Fibroblast of skin of right biceps (primary cell): ENCODE measurements at places on chromosomes 3 and 15.

DNA sequence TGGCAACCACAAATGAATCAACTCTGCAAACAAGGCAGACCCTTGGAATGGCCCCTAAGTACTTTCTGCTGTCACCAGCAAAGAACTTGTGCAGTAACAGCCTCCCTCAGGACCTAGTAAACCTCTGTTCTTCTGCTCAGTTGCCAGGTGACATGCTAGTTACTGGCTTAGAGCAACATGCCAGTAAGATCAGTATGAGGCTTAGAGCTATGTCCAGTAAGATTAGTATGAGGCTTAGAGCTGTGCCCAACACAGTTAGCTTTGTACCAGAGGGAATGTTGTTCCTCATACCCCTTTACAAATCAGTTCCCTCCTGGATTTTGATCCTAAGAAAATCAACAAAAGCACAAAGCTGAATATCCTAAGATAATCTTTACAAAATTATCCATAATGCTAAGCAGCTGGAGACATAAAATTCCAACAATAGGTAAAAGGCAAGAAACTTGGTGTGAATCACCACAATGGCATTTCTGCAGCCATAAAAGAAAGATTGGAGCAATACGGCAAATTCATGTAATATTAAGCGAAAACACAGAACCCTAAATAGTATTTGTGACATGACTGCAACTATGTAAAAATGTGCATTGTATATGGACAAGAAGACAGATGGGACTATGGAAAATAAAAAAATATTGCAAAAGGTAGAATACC lies 107.3 kb upstream of the LPP start:
- peak; percentile 61 for DNase-seq

DNA sequence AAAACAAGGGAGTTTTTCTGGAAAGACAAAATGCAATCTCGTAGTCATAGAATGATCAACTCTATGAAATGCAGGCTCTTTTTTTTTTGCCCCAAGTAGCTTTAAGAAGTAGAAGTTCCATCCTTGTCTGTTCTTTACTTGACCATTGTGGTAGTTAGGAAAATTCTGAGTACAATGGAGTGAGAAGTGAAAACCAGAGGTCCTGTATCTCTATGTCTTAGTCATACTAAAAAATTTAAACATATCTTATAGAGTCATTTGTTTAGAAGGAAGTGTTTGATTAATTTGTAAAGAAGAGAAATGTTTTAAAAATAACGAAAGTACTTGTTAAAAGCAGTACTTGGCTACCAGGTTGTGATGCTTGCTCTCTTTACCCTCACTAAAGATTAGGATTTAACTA lies 52.4 kb downstream of the PRKCI start:
- DNase-seq: no peak

- peak; percentile 10 for DNase-seq
These were observed 693.1 kb upstream of the NECTIN3 start for GRCh38 chr3:110378481-110378880.

DNA sequence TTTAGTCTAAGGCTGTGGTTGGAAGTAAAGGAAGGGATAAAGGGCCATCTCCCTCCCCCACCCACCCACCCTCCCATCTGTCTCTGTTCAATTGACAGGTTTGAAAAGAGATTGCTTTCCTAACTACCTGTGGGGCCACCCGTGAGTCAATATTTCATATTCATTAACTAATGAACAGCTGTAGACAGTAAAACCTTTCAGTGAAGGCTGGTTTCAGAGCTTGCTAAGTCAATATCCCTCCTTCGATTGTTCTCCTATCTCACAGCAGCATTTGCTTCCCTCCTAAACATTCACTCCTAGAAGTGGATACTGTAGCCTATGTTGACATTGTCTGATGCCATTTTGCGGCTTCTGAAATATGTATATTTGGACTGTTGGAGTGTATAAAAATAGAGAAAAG lies 85.9 kb upstream of the SYNPR start:
- no peak for DNase-seq

GRCh38 chr3:169153656-169154055 lies 509.9 kb downstream of the MECOM start:
- DNase-seq: no peak

DNA sequence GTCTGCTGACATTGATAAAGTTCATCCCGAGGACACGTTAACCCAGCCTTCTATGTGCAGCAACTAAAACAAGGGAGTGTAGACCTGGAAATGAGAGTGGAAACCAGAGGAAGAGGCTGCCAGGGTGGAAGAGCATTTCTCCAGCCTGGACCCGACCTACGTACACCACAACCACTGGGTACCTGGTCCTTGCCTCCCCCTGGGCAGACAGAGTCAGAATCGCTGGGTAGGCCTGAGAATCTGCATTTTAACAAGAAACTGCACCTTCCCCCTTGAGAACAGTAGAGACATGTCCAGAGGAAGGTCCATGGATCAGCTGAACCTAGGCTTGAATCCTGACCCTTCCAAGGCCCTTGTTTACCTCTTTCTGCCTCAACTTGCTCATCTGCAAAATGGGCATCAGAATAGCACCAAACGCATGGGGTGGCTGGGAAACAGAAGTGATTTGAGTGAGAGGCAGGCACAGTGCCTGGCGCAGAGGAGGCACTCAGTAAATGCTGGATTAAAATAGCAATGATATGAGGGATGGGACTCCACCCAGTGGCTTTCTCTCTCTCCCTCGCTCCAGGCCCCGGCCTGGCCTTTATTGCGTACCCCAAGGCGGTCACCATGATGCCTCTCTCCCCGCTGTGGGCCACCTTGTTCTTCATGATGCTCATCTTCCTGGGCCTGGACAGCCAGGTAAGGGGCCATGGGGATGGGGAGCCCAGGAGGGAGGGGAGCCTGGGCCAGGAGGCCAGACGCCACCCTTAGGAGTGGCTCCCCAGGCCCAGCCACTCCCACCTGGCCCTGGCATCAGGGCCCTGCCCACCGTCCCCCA lies 66.9 kb upstream of the SLC6A1 start:
- DNase-seq: no peak

- DNase-seq: no peak
These were observed 76.0 kb downstream of the CEMIP start for GRCh38 chr15:80855206-80855605.

GRCh38 chr3:158134363-158134762 lies 24.5 kb downstream of the RSRC1 start:
- DNase-seq: peak; percentile 11

GRCh38 chr15:27183201-27183600 lies 212.2 kb downstream of the GABRG3 start:
- DNase-seq: peak; percentile 9

- peak; percentile 41 for DNase-seq
These were observed 539.0 kb downstream of the FGF12 start for GRCh38 chr3:192188218-192188835.

- DNase-seq: peak; percentile 63
These were observed 12.4 kb upstream of the RAB11A start for GRCh38 chr15:65856821-65857455.

- no peak for DNase-seq
These were observed 32.2 kb downstream of the DUT start for GRCh38 chr15:48363474-48363873.

DNA sequence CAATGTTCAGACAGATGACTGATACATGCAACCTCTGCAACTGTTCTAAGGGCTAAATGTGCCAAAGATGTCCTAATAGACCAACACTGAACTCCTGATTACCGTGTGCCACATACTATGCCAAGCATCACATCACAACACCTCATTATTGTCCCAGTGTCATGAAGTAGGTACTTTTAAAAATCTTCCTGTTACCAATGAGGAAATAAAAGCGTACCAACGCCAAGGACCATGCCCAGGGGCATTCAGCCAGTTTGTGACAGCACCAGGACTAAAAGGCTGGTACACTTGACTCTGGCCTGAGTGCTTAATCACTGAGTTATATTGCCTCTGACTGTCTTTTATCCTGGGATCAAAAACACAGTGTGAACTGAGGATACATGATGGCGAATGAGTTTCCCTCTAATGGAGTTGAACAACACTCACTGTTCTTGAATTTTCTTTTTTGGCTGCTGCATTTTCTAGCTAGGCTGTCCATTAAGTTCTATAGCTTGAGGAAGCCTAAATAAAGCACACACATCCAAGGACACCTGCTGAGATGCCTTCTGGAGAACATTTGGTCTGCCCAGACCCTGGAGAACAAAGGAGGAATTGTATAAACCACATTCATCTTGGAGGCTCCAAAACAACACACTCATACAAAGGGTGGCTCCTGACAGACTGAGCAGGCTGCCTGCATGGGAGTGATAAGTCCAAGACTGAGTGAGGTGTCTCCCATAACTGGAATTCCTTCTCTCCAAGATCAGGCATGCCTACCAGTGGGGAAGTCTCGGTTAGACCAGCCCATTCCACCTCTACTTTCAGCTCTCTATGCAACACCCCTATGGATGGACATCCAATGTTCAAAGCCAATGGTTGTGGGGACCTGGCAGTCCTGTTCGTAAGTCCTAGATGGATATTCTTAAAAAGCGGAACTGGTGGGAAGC lies 126.7 kb upstream of the PRICKLE2 start:
- DNase-seq: peak; percentile 77

GRCh38 chr15:88331291-88331690 lies 74.8 kb upstream of the NTRK3 start:
- peak; percentile 59 for DNase-seq

- DNase-seq: peak; percentile 26
These were observed 150.5 kb upstream of the LRRFIP2 start for GRCh38 chr3:37324850-37325321.

DNA sequence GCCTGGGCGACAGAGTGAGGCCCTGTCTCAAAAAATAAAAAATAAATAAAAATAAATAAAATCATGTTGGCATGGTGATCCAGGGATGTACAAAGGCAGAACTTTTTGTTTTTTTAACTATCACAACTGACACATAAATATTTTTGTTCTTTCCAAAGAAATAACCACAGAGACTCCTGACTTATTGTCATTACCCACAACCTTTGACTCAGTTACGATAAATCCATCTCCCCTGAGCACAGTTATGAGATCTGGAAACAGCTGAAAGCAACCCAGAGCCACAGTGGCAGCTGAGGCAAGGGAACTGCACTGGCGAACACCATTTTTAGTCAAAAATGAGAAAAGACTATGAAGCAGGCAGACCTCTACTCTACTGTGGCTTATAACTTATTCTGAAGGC lies 24.0 kb downstream of the OSBPL10 start:
- no peak for DNase-seq

GRCh38 chr3:16484216-16484615 lies 29.3 kb downstream of the RFTN1 start:
- peak; percentile 98 for DNase-seq

GRCh38 chr3:105965384-105965783 lies 96.6 kb upstream of the CBLB start:
- peak; percentile 81 for DNase-seq

DNA sequence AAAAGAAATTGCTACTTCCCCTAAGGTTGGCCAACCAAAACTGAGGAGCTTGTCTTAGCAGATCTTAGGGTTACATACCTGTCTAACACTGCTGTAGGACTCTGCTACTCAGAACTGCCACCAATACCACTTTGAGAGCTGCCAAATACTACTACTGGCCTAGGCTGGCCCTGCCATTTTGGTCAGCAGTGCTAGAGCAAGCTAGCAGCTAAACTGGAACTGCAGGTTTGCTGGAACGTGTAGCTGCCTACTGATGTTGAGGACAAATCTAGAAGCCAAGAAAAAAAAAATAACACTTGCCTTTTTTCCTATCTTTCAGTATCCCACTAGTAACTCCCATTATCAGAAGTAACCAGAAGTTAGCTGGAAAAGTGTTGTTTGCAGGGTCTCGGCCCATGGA lies 387.4 kb downstream of the RBMS3 start:
- DNase-seq: no peak

GRCh38 chr3:43038010-43038409 lies 58.9 kb downstream of the GASK1A start:
- no peak for DNase-seq

DNA sequence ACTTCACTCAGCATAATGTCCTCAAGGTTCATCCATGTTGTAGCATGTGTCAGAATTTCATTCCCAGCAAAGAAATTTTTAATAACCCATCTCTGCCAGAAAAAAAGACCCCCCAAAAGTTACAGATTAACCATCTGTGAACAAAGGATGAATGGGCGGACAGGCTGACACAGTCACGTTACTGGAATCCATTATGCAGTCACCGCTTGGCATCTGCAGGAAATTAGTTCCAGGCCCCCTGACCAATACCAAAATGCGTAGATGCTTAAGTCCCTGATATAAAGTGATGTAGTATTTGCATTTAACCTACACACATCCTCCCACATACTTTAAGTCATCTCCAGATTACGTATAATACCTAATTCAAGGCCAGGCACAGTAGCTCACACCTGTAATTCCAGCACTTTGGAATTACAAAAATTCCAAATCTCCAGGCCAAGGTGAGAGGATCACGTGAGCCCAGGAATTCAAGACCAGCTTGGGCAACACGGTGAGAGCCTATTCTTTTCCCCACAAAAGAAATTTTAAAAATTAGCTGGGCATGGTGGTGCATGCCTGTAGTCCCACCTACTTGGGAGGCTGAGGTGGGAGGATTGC lies 1.5 kb upstream of the SLC12A8 start:
- DNase-seq: peak; percentile 94

GRCh38 chr3:17801131-17801530 lies 58.7 kb upstream of the TBC1D5 start:
- no peak for DNase-seq

DNA sequence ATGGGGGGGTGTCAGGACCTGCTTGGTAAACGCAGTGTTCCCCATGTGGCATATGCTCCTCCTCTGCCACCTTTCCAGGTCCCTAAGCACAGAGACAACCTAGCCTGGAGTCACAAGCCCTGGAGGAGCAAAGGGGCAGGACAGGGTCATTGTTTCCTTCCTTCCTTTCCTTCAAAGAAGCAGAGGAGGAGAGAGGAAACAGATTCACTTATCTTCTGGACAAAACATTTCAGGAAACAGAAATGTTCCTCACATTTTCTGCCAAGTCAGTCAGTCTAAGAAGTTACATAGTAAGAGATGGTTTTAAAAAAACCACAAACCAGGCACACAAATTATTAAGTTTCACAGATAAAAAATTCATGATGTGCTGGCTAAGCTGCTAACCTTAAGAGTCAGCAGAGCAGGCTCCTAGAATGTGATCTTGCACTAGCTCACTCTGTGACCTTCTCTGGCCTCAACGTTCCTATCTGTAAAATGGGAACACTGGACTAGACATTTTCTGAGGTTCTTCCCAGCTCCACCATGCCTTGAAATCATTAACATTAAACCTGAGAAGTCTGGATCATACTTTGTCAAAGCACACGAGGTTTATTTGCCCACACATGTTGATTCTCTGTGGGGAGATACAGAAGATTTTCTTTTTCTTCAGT lies 47.9 kb downstream of the ATP13A5 start:
- DNase-seq: no peak

- no peak for DNase-seq
These were observed 1238.2 kb downstream of the ROBO1 start for GRCh38 chr3:78529601-78530000.

DNA sequence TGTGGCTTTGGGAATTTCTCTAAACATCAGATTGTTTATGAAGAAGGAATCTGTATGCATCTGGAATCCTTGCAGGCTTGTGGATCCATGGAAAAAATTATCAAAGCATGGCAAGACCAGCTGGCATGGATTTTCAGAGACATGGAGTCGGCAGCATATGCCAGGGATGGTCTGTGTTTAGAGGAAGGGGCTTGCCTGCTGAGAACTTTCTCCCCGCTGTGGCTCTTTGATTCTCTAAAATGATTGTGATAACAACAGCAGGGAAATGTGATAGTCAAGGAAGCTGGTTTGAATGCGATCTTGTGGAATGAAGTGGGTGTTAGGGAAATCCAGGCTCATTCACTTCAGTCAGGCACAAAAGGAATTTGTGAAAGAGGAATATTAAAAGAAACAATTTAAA lies 245.7 kb upstream of the THRB start:
- no peak for DNase-seq
